ENCODE measurements at places on chromosomes 7 and 10. TPM values are rescaled to one million over a fixed set of nuclear protein-coding genes. Genes with fewer than 3 reads are reported as not detected.
A peak's percentile ranks its signal among the peaks of the same experiment; 100 is the strongest.

Gene SERPINE1
- polyA plus RNA-seq = 0.86 TPM

- peak; percentile 39 for DNase-seq
Observed at GRCh38 chr7:43721193-43721806, 8.0 kb downstream of the COA1 start.

DNA sequence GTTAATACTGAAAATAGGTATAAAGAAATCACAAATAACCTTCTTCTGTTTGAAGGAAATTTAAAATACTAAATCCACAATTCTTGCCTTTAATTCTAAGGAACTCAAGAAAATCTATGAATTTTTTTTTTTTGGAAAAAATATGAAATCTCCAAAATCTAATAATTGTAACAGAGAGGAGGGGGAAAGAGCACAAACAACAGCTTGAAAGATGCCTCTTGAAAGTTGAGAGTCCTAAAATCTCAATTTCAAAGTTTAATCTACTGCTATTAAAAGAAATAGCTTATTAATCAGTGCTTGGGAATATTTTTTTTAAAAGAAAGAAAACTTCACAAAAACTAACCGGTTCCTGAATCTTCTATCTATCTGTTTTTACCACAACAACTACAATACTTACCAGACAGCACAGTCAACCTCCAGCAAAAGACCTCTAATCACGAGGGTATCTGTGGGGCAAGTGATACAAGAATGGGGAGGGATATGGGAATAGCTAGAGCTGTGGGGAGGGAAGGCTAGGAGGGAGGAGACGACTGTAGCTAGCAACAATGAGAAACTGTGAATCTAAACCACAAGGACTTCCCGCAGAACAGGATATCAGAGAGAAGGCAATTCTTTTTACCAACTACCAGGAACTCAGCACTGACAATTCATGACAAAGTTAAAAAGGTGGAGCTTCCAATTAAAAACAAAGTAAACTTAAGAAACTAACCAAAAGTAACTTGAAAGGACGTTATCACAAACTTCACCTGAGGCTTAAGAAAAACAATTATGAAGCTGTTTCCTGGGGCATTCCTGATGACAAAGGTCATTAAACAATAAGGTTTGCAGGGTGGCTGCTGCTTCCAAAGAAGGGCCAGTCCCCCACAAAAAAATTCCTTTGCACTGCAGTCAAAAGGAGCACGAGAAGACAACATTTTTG is at the start of gene USP54:
Gene USP54 (minus strand): TSS at position 462 of the 919 bp plus-strand sequence. CDS start 15,684 bp downstream, outside the sequence.
- DNase-seq = peak; percentile 39

- DNase-seq = no peak
Observed at GRCh38 chr7:101273206-101273605, 28.3 kb upstream of the FIS1 start.

DNA sequence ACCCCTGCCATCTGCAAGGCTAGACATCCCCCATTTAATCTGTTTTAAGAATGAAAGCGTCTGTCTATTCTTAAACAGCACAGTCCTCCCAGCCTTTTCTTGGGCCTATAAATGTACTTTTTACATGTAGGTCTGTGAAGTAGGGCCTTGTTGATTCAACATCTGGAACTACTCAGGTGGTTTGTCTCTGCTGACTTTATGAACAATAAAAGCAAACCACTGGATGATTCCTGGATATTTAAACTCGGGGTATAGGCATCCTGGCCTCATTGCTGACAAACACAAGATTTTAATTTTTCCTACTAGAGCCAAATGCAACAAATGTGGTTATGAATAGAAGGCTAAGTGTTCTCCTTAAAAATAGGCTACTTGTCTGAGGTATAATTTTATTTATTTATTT is 198.3 kb downstream of the WDR11 start:
- no peak for DNase-seq

GRCh38 chr7:108603656-108604306 is 34.1 kb downstream of the DNAJB9 start:
- no peak for DNase-seq

DNA sequence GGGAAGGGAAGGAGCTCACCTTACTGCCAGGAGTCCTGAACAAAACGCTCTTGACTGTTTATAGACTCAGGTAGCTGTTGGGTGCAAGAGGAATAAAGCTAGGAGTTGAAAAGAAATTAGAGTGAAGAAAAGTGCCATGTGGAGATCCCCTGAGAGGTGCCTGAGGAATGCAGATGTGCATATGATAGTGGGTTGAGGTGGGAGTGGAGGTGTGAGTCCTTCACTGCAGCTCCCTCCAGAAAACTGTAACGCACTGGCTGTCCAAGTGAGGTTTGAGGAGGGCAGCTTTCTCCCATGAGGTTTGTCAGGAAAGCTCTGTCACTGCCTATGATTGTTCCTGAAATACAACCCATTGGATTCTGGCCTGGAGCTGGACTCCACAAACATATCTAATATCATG is 904.8 kb upstream of the POT1 start:
- DNase-seq = no peak

Measured in renal pelvis (tissue), 12 donors.